Stimulated activated CD8-positive, alpha-beta memory T cell treated with anti-CD3 and anti-CD28 coated beads, Interleukin-15, amount 100 ng/mL, for 4 hours (primary cell): ENCODE measurements at places on chromosomes 1 and 21.

DNA sequence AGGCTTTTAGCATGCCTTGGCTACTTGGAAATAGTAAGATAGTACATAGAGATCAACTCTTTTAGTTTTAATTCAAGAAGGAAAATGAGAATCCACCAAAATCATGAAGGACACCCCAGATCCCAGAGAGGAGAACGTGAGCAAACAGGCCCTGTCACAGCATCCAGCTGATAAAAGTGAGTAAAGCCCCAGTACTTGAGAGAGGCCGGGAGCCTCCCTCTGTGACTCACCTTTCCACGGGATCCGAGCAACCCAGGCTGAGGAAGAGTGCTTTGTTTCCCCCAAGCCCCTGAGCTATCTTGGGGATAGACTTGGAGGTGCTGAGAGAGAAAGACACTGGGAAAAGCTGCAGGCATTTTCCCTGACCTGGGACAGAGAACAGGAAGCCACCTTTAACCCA is 238.6 kb downstream of the DUSP10 start:
- DNase-seq: no peak

- DNase-seq: no peak
Measured at GRCh38 chr1:190154744-190155143, 322.9 kb downstream of the BRINP3 start.

- no peak for DNase-seq
Measured at GRCh38 chr1:225299624-225300023, 128.2 kb downstream of the LBR start.

GRCh38 chr1:175754921-175755320 is 11.5 kb upstream of the TNR start:
- no peak for DNase-seq

- DNase-seq: no peak
Measured at GRCh38 chr1:55363268-55363667, 148.1 kb upstream of the USP24 start.

DNA sequence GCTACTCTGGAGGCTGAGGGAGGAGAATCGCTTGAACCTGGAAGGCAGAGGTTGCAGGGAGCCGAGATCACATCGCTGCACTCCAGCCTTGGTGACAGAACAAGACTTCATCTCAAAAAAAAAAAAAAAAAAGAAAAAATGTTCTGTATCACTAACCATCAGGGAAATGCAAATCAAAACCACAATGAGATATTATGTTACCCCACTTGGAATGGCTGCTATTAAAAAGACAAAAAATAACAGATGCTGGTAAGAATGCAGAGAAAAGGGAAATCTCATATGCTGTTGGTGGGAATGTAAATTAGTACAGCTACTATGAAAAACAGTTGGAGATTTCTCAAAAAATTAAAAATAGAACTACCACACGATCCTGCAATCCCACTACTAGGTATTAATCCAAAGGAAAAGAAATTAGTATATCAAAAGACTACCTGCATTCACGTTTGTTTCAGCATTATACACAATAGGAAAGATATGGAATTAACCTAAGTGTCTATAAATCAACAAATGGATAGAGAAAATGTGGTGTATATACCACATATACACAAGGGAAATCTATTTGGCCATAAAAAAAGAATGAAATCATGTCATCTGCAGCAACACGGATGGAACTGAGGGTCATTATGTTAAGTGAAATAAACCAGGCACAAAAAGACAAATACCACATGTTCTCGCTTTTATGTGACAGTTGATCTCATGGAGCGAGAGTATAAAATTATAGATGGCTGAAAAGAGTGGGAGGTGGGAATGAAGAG is 62.6 kb downstream of the ABL2 start:
- DNase-seq: no peak

DNA sequence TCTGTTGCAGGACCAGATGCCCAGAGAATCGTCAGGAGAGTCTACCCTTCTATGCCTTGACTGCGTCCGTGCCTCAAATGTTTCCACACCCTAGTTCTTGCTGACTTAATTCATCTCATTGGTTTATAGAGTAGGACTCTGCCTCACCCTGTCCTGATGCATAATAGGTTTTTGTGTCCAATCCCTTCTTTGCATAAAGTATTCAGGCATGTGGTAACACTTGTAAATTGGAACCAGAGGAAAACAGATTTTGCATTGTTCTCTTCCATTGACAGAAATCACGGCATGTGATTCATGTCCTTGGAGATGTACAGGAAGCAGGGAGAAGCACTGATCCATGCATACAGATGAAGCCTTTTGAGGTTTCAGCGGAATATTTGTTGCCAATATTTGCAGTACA is 29.5 kb downstream of the PLPPR5 start:
- no peak for DNase-seq

DNA sequence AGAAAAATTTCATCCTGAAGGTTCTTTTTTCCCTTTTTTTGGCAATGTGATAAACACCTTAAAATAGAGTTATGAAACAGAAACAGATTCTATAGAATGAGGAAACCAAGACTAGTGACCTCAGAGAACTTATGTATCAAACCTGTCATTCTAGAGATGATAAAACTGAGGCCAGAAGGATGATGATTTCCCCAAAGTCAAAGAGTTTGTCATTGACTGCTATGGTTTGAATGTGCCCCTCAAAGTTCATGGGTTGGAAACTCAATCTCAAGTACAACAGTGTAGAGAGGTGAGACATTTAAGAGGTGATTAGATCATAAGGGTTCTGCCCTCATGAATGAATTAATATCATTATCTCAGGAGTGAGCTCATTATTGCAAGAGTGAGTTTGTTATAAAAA is 13.7 kb upstream of the BEND5 start:
- no peak for DNase-seq

- DNase-seq: no peak
Measured at GRCh38 chr21:25342816-25343215, 264.5 kb downstream of the MRPL39 start.

- DNase-seq: no peak
Measured at GRCh38 chr1:47692196-47692595, 254.4 kb downstream of the FOXD2 start.

DNA sequence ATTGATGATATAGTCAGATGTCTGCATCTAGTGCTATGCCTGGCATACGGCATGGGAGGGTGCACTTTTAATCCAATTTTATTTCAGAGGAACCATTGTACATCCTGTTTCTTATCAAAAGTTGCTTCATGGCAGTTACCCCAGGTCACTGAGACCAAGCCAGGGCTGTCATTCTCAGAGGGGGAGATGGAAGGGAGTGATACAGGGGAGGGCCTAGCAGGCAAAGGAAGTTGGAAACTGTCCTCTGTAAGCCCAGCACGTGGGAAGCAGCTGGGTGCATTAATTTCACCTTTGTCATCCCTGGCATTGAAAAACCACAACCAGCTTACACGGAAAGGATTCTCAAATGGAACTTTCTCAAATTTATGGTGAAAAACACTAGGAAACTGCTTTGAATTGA is 458.7 kb upstream of the ADAMTS5 start:
- DNase-seq: no peak

- DNase-seq: no peak
Measured at GRCh38 chr1:227789084-227790033, 26.1 kb upstream of the PRSS38 start.

DNA sequence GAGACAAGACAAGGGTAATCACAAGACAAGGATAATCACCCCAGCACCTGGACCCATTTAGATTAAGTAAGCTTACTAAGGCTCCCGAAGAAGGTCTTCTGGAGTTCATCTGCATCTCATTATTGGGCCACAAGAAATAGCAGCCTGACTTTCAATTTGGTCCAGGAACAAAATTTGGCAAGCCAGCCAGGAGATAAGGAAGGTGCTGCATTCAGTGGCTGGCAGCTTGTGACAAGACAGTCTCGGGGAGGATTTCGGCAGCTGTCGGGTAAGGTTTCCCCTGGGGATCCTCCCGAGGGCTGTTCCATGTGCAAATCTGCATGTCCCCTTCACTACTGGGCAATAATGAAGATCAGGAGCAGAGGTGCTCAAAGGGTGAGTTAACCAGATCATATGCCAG is 195.2 kb downstream of the FCRL5 start:
- no peak for DNase-seq

DNA sequence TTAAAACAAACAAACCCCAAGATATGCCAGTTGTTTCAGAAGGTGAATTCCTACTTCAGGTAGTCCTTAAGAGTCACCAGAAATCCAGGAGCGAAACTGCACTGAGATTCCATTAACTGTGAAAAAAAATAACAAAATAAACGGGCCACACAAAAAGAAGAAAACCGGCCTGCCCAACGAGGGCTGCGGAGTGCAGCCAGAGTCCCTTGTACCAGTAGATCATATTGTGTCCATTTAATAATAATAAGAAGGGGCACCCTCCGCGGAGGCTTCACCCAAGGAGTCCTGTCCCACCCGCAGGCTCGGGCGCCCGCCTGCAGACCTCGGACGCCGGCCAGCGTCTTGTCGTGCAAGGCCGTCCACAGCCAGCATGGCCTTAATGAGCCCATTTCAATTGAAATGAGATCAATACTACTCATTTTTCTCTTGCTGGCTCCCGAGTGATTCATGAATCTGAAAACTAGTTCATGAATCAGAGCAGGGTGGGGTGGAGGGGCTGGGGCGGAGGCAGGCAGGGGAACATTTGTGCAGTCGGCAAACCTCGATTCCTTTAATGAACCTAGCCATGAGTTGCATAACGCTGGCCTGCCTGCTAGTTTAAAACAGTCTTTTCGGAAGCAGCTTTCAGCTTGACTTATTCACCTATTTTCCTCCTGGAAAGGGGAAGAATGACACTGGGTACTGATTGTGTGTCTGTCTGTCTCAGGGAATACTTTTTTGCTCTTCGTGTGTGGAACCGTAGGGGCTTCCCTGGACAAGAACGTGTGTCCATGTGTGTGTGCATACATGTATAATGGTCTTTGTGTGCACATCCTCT is 113.1 kb upstream of the IRF2BP2 start:
- peak; percentile 65 for DNase-seq

GRCh38 chr1:100458661-100459357 is 79.1 kb upstream of the GPR88 start:
- DNase-seq: no peak

- no peak for DNase-seq
Measured at GRCh38 chr1:54926970-54927369, 40.0 kb upstream of the DHCR24 start.

- no peak for DNase-seq
Measured at GRCh38 chr1:101190441-101190840, 46.4 kb upstream of the S1PR1 start.

- DNase-seq: no peak
Measured at GRCh38 chr1:93159337-93159736, 20.9 kb downstream of the TMED5 start.

DNA sequence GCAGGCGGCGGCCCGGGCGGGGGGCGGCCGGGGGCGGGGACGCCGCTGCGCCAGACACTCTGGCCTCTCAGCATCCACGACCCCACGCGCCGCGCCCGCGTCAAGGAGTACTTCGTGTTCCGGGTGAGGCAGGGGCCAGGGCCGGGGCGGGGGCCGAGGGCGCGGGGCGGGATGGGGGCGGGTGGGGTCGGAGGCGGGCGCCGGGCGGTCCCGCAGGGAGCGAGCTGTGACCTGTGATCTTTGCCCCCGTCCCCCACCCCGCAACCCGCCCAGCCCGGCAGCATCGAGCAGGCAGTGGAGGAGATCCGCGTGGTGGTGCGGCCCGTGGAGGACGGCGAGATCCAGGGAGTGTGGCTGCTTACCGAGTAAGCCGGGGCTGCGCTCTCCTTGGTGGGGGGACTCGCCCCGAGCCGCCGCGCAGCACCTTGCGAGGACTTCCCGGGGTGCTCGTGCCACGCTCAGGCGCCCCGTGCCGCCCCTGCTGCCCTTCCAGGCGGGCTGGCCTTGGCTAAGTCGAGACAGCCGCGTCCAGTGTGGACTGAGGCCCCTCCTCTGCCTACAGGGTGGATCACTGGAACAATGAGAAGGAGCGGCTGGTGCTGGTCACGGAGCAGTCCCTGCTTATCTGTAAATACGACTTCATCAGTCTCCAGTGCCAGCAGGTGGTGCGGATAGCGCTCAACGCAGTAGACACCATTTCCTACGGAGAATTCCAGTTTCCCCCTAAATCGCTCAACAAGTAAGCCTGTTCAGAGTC is 514 bp downstream of the TPRG1L start:
- DNase-seq: no peak

GRCh38 chr1:47508702-47509431 is 71.0 kb downstream of the FOXD2 start:
- DNase-seq: no peak
